ENCODE measurements at places on chromosomes 3 and 15.

- no peak for DNase-seq
Observed at GRCh38 chr15:101232677-101233076, 19.2 kb downstream of the CHSY1 start.

DNA sequence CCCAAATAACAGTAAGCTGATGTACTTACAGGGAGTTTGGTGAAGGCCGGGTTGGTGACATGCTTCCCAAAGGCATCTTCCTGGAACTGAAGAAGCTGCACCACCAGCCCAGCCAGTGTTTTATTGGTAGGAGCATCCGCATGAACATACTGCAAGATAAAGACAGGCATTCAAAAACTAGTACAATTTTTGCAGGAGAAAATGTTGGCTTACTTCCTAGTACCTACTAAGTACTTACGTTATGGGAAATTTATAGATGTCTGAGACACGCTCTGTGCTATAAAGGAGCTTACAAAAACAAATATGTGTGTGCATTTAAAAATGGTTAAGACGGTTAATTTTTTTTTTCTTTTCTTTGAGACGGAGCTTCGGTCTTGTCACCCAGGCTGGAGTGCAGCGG lies 8.9 kb downstream of the SMARCC1 start:
- DNase-seq: no peak

DNA sequence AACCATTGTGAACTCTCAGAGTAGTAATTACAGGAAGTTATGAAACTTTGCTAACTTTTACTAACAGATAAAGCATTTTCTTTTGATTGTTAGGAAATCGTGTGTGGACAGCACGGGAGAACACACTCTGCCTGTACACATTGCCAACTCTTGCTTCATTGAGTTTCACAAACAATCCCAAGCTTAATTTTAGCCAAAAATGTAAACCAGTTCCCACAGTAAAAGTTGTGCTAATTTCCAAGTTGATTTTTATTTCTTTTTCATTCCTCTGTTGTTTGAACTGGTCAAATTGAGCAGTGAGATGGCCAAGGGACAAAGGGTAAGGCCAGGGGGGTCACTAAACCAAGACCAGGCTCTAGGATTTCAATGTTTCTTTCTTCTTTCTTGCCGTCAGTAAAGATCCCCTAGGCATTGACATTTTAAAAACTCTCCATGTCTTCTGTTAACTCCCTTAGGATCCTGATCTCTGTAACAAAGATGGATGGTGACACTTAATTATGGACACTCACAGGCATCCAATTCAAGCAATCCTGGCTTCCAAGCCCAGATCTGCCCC lies 414.9 kb downstream of the RBMS3 start:
- no peak for DNase-seq

GRCh38 chr3:150613709-150614480 lies 10.8 kb downstream of the SELENOT start:
- DNase-seq: no peak

- DNase-seq: no peak
Observed at GRCh38 chr15:43775411-43775965, 1.3 kb downstream of the ELL3 start.

- DNase-seq: peak; percentile 4
Observed at GRCh38 chr3:85255949-85256348, 297.2 kb downstream of the CADM2 start.

GRCh38 chr15:64369078-64369607 lies 12.1 kb downstream of the PCLAF start:
- DNase-seq: no peak

DNA sequence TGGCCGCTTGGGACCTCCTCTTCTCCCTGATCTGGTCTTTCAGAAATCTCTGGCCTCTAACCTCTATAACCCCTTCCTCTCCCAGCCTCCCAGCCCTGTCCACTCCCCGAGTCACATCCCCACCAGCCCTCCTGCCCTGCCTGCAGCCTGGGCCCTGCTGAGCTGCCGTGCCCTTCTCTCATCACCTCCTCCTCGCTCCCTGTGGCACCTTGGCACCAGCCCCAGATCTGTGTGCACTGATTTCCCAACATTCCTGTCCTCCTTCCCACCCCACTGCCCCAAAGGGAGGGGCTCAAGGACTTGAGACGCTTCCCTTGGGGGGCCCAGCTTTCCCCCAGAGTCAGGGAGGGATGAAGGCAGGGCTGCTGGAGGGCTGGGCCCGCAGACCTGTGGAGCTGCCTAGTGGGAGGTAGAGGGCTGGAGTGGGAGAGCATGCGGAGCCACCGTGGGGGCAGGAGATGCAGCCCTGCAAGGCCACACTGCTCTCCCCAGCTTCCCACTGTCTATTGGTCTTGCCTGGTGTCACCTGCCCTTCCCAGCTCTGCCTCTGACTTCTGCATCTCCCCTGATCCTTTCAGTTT lies 42.7 kb downstream of the EXOG start:
- DNase-seq: no peak

DNA sequence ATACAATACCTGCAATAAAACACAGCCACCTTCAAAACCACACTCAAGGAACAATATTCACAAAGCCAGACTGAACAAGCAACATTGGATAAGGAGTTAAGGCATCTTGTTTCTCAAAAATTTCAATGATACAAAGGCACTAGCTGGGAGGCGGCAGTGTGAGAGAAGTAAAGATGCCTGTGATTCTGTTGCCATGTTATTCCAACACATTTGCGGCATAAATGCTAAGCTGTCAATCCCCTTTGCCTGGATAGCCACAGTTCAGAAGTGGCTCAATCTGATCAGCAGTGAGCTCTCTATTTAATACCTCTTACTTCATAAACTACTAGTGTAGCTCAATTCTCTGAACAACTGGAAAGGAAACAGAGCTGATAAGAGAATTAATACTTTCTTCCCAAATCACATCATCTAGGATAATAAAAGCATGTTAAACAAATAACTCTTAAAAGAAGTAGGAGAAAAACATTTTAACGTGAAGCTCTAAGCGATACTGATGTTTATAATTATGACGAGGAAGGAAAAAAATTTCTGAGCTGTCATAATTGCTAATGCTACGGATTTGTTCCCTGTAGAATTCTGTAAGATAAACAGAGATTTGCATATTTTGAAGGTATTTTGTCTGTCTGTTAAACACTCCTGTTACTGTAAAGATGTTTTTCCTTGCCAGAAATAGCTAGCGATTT lies 358.4 kb downstream of the FOXP1 start:
- DNase-seq: no peak

DNA sequence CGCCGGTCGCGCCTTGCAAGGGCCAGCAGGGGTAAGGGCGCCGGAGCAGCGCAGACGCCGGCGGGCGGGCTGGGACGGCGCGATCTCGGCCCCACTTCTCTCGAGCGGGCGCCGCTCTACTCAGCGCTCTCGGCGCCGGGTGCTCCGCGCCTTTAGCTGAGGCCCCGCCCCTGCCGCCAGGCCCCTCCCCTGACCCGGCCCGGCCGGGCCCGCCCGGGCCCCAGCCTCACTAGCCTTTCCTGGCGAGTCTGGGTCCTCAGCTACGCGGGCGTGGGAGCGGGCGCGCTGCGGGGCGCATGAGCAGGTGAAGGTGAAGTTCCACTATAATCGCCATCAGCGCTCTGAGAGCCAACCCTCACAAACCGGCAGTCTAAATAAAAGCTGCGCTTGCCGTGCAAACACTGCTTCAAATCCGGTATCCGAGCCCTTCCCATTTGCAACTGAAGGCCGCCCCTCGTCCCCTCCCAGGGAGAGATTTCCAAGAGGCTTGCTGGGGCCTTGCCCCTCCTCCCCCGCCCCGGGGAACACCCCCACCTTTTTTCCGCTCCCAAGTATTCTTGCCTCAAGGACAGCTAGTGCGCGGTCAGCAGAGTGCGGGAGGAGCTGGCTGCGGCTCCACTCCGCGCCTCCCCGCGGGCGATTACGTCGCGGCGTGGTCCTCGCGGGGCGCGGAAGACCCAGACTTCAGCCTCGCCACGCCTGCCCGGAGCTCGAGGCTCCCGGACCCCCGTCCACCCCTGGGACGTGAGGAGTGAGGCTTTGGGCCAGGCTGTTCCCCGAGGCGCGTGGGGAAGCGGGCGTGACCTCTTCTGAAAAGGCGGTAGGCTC lies at the start of gene RPP25:
RPP25 (minus strand) TSS at position 125 of the 828 bp plus-strand sequence. CDS start 189 bp downstream, outside the sequence.
- peak; percentile 88 for DNase-seq

DNA sequence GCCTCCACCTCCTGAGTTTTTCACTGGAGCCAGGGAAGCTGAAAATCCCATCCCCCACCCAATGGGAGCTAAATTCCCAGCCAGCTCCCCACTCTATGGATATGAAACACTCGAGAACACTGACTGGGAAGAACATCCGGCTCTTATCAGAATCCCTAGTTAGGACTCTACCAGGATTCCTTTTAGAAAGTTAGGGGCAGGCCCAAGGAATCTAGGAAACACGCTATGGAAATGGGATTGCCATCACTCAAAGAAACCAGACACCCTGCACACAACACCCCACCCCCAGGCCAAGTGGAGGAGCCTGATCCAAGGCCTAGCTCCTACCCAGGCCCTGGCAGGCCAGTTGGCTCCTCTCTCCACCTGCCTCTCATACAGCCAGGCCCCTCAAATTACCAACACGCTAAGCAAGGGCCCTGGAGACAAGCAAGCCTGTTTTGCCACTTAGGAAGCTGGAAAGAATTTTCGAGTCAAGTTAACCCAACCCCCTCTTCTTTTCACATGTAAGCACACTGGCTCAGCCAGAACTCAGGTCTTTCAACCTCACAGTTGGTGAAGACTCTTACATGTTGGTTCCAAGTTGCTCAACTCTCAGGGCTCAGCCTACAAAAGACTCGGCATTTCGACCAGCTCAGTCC lies 75.5 kb downstream of the RBPMS2 start:
- DNase-seq: peak; percentile 34

DNA sequence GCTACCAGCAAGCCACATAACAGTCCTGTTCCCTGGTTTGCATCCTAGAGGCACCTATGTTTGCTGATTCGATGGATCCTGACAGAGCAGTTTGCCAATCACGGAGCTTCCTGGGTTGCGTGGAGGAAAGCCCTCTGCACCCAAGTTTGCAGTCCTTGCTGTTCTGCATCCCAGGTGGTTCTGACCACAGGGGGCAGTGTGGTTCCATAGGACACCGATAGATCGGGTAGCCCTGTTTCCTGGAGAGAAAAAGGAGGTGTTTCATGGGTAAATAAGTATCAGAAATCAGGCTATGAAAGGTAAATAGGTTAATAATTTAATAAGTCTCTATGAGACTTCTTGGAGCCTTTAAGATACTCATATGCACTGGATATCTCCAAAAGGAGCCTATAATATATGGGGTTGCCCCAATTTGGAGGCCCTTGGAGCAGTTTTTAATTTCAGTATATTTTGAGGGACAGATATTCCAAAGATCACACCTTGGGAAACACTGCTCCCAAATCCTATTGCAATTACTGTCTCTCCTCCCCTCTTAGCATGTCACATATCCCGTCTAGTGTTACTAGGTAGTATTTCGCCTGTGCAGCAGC lies 194.6 kb upstream of the TPM1 start:
- DNase-seq: peak; percentile 41

DNA sequence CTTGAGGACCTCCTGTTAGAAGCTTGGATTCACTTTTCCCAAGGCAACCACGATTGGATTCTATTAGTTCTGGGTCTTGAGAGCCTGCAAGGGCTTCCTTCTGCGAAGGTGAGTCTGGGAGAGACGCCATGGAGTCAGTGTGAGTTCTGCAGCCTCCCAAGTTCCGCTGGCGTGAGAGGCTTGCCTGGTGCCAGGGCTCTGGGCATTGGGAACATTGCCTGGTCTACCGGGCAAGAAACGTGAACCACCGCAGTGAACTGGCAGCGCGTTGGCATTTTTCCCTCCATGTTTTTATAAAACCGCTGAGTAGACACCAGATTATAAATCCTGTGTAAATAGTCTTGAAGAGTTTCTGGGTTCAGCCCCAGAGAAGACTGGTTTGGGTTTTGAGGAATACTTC lies 160.9 kb downstream of the IGF1R start:
- no peak for DNase-seq

Measured in HEK293T (cell line).